ENCODE measurements at places on chromosomes 2 and 18. TPM values are rescaled to one million over a fixed set of nuclear protein-coding genes. Genes with fewer than 3 reads are reported as not detected.

DNA sequence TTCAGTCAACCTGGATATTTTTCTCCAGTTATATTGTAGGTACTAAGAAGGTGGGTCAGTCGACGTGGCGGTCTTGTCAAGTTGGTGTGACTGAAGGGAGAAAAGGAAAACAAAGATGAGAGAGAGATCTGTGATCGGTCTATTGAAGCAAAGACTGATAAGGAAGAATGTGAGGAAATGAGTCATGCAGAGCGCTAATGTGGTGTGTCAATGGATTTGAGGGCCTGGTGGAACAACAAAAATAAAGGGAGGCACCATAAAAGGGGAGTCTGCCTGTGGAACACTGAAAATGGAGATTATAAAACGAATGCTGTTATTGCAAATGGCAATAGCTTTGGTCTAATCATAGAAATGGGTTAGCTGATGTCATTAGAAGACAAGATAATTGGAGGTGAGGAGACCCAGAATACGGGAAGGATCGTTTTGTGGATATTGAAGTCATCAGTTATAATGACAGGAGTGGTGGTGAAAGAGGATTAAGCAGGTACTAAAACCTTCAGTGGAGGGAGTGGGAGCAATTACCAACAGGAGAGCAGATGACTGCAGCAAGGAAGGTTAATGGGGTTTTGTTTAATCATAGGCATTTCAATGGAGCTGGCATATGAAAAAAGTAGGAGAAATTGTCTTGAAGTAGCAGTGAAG is 599.1 kb upstream of the FSHR start:
- no peak for DNase-seq

DNA sequence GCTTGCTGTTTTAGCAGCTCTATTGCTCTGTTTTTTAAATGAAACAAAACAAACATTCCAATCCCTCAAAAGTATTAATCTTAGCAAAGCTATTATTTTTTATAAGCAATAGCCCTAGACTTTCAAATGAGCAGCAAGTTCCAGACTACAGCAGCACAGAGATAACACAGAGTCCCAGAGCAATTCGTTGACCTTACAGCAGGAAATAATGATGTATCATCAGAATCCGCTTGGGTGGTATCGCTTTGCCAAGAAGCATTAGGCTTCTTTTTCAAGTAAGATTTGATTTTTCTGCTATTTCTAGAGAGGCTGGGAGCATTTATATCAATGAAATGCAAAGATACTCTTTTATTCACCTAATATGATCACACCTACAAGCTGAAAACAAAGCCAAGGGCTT is 209.7 kb downstream of the DLGAP1 start:
- no peak for DNase-seq

GRCh38 chr2:39521876-39522517 is 84.9 kb upstream of the MAP4K3 start:
- DNase-seq: no peak

DNA sequence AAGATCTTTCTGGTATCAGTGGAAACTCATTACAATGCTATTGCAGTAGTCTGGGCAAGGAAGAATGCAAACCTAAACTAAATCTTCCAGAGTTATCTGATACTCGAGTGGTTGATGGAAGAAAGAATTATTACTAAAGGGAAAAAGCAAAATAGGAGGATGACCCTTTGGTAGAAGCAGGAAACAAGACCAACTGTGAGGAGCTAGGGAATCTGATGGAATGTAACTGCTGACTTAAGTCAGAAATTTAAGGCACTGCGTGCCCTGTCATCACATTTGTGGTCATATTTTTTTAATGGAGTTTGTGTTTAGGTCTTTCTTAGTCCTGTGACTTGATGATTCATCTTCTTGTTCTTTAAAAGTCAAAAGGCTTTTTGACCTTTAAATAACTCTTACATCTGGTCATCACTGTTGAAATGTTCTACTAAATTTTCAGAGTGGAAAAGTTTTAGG is 36.5 kb upstream of the ARMC9 start:
- no peak for DNase-seq

GRCh38 chr2:144404586-144405314 is 115.2 kb downstream of the ZEB2 start:
- no peak for DNase-seq

DNA sequence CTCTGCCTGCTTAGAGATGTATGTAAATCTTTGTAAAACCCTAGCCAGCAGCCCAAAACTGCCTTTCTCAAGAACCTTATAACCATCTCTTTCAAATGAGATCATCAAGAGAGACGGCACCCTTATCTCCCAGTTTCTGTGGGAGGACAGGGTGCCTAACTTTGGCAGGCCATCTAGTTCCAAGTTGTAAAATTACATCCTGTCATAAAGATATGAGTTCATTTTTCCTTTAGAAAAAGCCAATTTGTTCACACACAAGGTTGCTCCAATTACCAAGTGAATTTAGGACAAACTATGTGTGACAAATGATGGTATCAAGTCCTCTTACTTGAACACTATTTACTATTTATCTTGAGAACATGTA is 65.3 kb downstream of the MEMO1 start:
- DNase-seq: no peak

The QPCT gene
- 5.9 TPM for total RNA-seq

The TEKT4 gene
- total RNA-seq: 0.31 TPM
